ENCODE measurements at places on chromosomes 11 and 22. TPM values are rescaled to one million over a fixed set of nuclear protein-coding genes. Genes with fewer than 3 reads are reported as not detected.

The CYP2D6 gene
- 0.13 TPM for total RNA-seq

The NUP98 gene
- total RNA-seq, result 159 TPM

The MTCH2 gene
- total RNA-seq, result 118 TPM

The ASCC2 gene
- total RNA-seq, result 42.8 TPM

The C11orf91 gene
- total RNA-seq, result 0.27 TPM

The CELSR1 gene
- total RNA-seq, result 1.3 TPM

The YPEL4 gene
- total RNA-seq, result 0.07 TPM

The NEFH gene
- total RNA-seq, result 1.6 TPM

The TMEM121B gene
- total RNA-seq, result 0.50 TPM

The SOX10 gene
- not detected for total RNA-seq

The LDLRAD3 gene
- 24.8 TPM for total RNA-seq

The SDHD gene
- 141 TPM for total RNA-seq

The DERL3 gene
- total RNA-seq, result 0.66 TPM

The TMPRSS13 gene
- total RNA-seq, result not detected

The CLMP gene
- 11.0 TPM for total RNA-seq

The CALCA gene
- not detected for total RNA-seq

The RGL4 gene
- total RNA-seq, result not detected

The KCNC1 gene
- total RNA-seq, result not detected

The TMPRSS6 gene
- not detected for total RNA-seq

The VPREB1 gene
- total RNA-seq, result not detected

The LRRC56 gene
- 0.36 TPM for total RNA-seq

The OR51I1 gene
- not detected for total RNA-seq

The FOLR2 gene
- not detected for total RNA-seq

The PPFIBP2 gene
- total RNA-seq, result 3.2 TPM

The PIM3 gene
- total RNA-seq, result 136 TPM

The SMC1B gene
- total RNA-seq, result not detected

The OR52I1 gene
- not detected for total RNA-seq

The NRXN2 gene
- not detected for total RNA-seq

The CRYBB2 gene
- 0.27 TPM for total RNA-seq

The ARHGAP8 gene
- total RNA-seq, result not detected

The APOL4 gene
- 1.3 TPM for total RNA-seq

The GRIK4 gene
- 0.07 TPM for total RNA-seq

The JAML gene
- total RNA-seq, result 0.07 TPM

The TNNI2 gene
- total RNA-seq, result not detected

The CTSD gene
- total RNA-seq, result 56.7 TPM

The RHOD gene
- 5.2 TPM for total RNA-seq

The OR4A5 gene
- total RNA-seq, result not detected

The DEFB131B gene
- total RNA-seq, result not detected

The PTPRCAP gene
- total RNA-seq, result 0.93 TPM

The MISFA gene
- total RNA-seq, result 0.65 TPM

The SERHL2 gene
- 1.3 TPM for total RNA-seq

The PRR33 gene
- not detected for total RNA-seq

The AKIP1 gene
- 21.9 TPM for total RNA-seq

The OR6T1 gene
- not detected for total RNA-seq

The CLDN25 gene
- not detected for total RNA-seq

The APOBEC3G gene
- total RNA-seq, result 3.9 TPM

The MMP3 gene
- 0.13 TPM for total RNA-seq

The SEC14L6 gene
- total RNA-seq, result 0.29 TPM

The OR5A1 gene
- total RNA-seq, result not detected

The CCDC87 gene
- 0.50 TPM for total RNA-seq

The MTFP1 gene
- total RNA-seq, result 30.1 TPM

The RFPL3 gene
- not detected for total RNA-seq

The CLTCL1 gene
- total RNA-seq, result 7.3 TPM

The SYCE3 gene
- total RNA-seq, result not detected

The KCNJ1 gene
- under 0.01 TPM for total RNA-seq
